ENCODE measurements at places on chromosomes 1 and 21. TPM values are rescaled to one million over a fixed set of nuclear protein-coding genes. Genes with fewer than 3 reads are reported as not detected.

DNA sequence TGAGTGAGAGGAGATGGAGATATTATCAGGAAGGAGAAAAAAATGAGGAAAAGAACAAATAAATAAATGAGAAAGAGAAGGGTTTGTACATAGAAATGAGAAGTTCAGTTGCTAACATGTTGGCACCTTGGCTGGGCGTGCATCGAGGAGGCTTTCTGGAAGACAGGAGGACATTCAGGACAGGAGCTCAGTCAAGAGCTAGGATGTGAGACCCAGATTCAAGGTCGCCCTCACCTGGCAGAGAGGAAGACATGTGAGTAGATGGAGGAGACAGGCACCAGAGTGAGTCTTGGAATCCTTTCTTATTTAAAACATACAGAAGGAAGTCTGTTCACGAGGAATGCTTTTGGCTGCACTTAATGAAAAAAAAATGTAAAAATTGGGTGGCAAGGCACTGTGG lies 640.9 kb downstream of the NPHP4 start:
- DNase-seq = no peak

- DNase-seq = peak; percentile 5
These were observed 33.9 kb downstream of the WDR4 start for GRCh38 chr21:42845296-42845965.

The KIAA1614 gene
- total RNA-seq = 0.29 TPM

The CFAP107 gene
- not detected for total RNA-seq

The EPHA8 gene
- total RNA-seq = 0.15 TPM

Data from T-cell (primary cell).